Activated T-cell treated with anti-CD3 and anti-CD28 coated beads, Interleukin-2, amount 50 U/mL, for 48 hours (primary cell): ENCODE measurements at places on chromosomes 4 and X.

- DNase-seq, result no peak
These were observed 178.6 kb upstream of the TBL1X start for GRCh38 chrX:9286234-9286633.

DNA sequence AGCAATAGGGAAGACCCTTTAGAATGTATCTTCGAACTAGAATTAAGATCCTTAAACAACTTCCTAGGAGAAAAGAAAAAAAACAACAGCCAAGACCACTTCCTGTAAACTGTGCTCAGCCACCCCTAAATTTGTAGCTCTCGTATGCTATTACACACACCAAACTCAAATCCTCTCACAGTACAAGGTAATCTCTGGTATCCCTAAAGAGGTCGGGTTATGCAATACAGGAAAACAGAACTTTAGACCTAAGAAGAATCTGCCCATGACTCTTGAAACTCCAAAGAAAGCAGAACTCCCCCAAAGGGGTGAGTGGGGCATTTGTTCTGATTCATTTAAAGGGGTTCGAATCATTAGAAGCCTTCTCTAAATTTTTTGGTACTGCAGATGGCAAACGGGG is 170.9 kb upstream of the CASK start:
- DNase-seq, result no peak

GRCh38 chr4:183504930-183505610 is at the start of gene ING2:
ING2 (plus strand) TSS chr4:183505058; CDS start chr4:183505196, 138 bp downstream.
- DNase-seq, result peak; percentile 76

- DNase-seq, result no peak
These were observed 171.5 kb downstream of the CFAP299 start for GRCh38 chr4:80507077-80507476.

GRCh38 chrX:109184506-109185139 is 297.3 kb downstream of the GUCY2F start:
- no peak for DNase-seq

DNA sequence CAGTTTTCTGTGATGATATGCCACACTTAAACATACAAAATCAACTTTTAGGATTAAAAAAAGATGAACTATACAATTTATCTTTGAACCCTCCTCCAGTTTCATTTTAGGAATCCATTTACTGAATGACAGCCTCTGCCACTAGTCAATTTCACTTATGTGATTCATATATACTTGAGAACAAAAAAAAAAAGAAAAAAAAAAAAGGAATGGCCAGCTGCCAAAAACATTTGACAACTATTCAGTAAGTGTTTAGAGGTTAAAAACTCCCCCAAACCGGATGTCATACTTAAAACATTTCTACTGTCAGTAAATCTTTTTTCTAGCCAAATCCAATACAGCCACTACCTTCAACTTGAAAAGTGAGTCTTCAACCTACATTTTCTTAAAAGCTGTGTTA is 266.7 kb upstream of the MAGEB2 start:
- no peak for DNase-seq

GRCh38 chr4:82255657-82256056 is 118.1 kb downstream of the HNRNPD start:
- no peak for DNase-seq

GRCh38 chrX:19611636-19612376 is 96.5 kb upstream of the MAP3K15 start:
- no peak for DNase-seq

DNA sequence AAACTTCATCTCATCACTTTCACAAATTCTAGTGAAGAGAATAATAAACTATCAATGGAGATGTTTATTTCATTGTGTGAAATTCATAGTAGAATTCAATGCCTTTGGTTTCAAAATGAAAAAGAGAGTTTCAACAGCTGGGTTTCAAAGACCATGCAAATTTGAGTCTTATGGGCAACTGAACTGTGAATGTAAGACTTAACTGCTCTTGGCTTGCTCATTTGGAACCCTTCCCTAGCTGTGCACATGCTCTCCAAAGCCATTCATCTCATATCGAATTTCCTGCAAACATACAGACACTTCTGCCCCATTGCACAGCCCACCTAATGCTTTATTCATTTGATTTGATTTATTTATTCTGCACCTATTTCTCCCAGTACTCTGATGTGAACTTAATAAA is 154.5 kb downstream of the GRXCR1 start:
- no peak for DNase-seq

- no peak for DNase-seq
These were observed 88.7 kb upstream of the ELOVL6 start for GRCh38 chr4:110287130-110287529.

GRCh38 chr4:47550899-47551548 is 65.9 kb downstream of the ATP10D start:
- no peak for DNase-seq

GRCh38 chr4:169566021-169566818 is 46.2 kb downstream of the NEK1 start:
- no peak for DNase-seq

DNA sequence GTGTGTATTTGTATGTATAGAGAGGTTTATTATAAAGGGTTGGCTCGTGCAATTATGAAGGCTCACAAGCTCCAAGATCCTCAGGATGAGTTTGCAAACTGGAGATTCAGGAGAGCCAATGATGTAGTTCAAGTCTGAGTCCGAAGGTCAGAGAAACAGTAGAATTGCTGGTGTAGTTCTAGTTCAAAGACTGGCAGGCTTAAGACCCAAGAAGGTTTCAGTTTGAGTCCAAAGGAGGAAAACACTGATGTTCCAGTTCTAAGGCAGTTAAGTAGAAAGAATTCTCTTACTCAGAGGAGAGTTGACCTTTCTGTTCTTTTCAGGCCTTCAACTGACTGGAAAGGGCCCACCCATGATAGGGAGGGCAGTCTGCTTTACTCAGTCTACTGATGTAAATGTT is 89.1 kb downstream of the PTPN13 start:
- no peak for DNase-seq

DNA sequence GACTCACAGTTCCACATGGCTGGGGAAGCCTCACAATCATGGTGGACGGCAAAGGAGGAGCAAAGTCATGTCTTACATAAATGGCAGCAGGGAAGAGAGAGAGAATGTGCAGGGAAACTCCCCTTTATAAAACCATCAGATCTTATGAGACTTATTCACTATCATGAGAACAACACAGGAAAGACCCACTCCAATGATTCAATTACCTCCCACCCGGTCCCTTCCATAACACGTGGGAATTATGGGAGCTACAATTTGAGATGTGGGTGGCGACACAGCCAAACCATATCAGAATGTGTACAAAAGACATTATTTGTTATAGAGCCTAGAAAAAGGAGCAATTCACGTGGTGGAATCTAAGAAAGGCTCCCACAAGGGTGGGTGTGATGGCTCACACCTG is 10.8 kb upstream of the HERC6 start:
- no peak for DNase-seq

- peak; percentile 44 for DNase-seq
These were observed 58.2 kb upstream of the ZNF157 start for GRCh38 chrX:47311932-47312774.

DNA sequence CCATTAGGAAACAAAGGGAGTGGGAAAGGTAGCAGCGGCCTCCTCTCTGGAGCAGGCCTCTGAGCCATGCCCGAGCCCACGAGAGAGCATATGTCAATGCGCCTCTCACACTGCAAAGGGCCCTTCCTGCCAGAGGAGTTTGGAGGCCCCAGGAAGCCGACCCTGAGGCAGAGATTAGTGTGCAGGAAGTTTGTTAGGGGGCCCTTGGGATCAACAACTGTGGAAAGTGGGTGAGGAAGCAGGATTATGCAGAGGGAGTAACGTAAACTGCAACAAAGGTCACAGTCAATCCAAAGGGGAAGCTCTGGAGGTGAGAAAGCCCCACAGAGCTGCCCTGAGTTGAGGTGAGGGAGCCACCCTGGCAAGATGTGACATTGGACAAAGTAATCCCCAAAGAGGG is 17.4 kb downstream of the RTL5 start:
- DNase-seq, result no peak

GRCh38 chrX:125398959-125399440 is 79.3 kb downstream of the TEX13C start:
- no peak for DNase-seq

GRCh38 chr4:124591637-124592036 is 120.9 kb downstream of the ANKRD50 start:
- no peak for DNase-seq

DNA sequence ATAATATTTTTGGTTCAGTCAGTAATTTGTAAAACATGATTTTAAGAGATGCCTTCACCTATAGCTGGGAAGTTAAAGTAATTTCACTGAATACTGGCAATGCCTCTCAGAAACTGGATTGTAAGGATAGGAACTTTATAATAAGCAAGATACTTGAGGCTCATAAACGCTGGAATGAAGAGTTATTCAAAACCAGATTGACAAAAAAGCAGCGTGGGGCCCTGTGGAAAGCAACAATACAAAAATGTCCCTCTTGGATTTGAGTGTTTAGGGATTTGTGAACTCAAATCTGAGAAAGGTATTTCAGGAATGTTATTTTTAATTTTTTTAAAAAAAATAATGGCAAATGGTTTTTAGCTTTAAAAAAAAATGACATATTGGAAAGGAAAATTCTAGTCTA is 94.6 kb downstream of the ANK2 start:
- no peak for DNase-seq

GRCh38 chrX:124347242-124347641 is 879 bp downstream of the SH2D1A start:
- peak; percentile 41 for DNase-seq

GRCh38 chr4:77188498-77189220 is 31.7 kb downstream of the CCNG2 start:
- no peak for DNase-seq

- no peak for DNase-seq
These were observed 52.2 kb downstream of the PRDM5 start for GRCh38 chr4:120870279-120870673.

DNA sequence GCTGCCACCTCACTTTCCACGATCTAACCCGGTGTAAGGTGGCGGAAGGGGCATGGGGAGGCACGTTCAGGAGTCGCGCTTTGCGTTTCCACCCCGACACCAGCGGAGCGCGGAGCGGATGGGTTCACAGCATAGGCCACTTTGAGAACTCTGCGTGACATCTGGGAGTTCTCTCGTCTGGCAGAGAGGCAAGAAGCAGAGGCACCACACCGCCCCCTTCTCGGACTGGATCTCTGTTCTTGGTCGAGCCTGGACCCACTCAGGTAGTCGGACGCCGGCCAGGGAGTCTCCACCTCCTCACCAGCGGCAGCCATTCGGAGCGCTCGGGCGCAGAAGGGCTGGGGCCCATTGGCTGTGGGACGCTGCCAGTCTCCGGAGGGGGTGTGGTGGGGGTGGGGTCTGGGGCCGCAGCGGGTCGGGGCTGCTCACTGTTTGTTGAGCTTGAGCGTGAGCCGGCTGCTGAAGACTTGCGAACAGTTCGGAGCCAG is at the start of gene DACH2:
DACH2 (plus strand) TSS at position 428 of the 488 bp plus-strand sequence.
- peak; percentile 58 for DNase-seq

- no peak for DNase-seq
These were observed 2.0 kb upstream of the PGK1 start for GRCh38 chrX:78102091-78102490.

- no peak for DNase-seq
These were observed 280.9 kb upstream of the TENM3 start for GRCh38 chr4:181962321-181962720.
